GM03348 (cell line): ENCODE measurements at places on chromosomes 2 and 18.
A peak's percentile ranks its signal among the peaks of the same experiment; 100 is the strongest.

GRCh38 chr2:133817680-133818566 is 249.7 kb upstream of the NCKAP5 start:
- peak; percentile 85 for DNase-seq

DNA sequence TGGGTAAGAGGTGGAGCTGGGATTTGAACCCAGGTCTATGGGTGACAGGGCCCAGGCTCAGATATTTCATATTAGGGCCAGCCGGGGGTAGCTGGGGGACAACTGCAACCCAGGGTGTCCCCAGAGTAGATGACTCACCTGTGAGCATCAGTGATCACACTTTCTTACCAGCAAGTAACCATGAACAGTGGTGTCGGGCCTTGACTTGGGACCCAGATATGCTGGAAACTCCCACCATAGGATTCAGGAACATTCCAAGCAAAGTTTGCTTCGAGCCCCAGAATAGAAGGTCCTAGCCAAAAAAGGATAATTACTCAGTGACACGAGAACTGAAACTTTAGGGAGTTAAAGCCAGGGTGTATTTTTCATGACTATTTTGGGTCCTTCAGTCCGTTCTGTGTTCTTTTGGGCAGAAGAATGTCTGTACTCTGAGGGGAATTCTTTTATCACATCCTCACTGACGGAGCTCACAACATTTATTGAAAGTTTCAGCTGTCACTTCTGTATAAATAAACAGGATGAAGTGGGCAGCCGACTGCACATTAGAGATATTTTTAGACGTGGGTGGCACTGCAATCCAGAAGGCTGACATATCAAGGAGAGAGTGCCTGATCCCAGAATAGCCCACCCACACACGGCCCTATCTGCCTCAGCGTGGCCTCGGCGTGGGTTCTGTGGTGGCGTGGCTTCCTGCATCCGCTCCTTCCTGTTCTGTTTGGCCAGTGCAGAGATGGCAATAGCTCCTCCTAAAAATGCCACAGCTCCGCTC is 45.6 kb downstream of the RAMP1 start:
- peak; percentile 80 for DNase-seq

DNA sequence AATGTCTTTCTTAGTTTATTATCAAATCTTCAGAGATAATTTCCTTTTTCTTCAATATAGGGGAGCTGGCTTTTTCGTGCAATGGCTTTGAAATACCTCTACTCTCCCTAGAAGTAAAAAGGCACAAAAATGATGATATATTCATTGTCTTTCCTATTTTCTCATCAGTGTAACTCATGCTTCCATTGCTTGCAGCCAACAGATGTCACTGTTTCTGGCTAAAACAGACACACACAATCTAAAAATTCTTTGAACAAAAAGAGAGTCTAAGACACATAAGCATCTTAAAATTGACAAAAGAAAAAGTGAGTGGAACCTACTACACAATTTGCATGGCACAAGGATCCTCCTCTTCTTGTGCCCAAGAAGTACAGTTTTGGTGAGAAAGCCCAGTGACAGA is 448.7 kb upstream of the VRK2 start:
- DNase-seq, result no peak

- peak; percentile 90 for DNase-seq
These were observed 18.4 kb upstream of the SLC20A1 start for GRCh38 chr2:112627060-112628040.

GRCh38 chr2:168658706-168659105 is 143.7 kb upstream of the NOSTRIN start:
- no peak for DNase-seq

DNA sequence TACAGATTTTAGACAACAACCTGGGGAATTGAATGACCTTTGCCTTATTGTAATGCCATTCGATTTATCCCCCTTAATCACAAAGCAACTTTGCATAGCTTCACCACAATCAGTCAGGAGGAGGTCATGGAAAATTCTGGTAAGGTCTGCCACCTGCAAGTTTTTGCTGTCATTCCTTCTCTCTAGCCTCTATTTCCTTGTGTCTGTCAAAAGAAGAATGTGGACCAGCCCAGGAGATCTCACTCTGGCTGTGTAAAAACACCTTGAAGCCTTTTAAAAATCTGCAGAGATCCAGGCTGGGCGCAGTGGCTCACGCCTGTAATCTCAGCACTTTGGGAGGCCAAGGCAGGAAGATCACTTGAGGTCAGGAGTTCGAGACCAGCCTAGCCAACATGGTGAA is 74.1 kb upstream of the BZW1 start:
- DNase-seq, result no peak

- DNase-seq, result no peak
These were observed 242.2 kb downstream of the LOXHD1 start for GRCh38 chr18:46414863-46415262.

DNA sequence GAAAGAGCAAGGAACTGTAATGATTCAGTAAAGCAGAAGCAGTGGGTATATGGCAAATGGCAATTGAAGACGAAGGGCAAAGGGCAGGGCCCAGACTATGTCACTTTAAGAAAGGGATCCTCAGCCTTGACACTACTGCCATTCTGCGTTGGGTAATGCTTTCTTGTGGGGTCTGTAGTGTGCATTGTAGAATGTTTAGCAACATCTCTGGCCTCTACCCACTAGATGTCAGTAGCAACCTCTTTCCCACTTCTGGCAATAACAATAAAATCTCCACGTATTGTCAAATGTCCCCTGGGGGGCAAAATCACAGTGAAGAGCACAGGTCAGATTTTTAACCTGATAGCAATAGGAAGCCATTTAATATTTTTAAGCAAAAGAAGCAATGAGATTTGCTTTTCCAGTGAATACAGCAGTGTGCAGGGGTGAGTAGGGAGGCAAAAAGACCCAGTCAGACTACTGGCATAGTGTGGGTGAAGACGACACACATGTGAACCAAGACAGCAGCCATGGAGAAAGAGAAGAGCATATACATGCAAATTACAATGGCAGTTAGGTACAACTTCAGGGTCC is 209.5 kb downstream of the DYM start:
- peak; percentile 13 for DNase-seq

- peak; percentile 77 for DNase-seq
These were observed 255.4 kb upstream of the CHAC2 start for GRCh38 chr2:53512071-53512826.

DNA sequence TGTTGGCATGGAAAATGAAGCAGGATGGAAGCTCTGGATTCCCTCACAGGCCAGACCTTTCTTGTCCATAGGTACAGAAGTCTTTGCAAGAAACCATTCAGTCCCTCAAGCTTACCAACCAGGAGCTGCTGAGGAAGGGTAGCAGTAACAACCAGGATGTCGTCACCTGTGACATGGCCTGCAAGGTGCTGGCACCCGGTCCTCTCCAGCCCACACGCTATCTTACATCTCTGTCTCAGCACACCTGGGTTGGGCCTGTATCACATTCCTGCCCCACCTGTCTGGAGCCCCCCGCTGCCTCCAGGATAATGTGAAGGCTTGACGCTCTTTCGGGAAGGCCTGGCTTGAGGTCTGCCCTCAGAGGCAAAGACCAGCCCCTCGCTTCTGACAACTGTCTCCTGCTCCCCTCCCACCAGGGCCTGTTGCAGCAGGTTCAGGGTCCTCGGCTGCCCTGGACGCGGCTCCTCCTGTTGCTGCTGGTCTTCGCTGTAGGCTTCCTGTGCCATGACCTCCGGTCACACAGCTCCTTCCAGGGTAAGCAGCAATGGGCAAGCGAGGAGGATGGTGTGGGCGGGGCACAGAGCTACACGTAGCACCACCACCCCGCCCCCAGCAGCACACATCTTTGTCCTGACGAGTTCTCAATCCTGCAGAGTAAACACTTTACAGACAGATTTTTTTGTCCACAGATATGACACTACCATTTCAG is 6.0 kb downstream of the TMEM214 start:
- no peak for DNase-seq

DNA sequence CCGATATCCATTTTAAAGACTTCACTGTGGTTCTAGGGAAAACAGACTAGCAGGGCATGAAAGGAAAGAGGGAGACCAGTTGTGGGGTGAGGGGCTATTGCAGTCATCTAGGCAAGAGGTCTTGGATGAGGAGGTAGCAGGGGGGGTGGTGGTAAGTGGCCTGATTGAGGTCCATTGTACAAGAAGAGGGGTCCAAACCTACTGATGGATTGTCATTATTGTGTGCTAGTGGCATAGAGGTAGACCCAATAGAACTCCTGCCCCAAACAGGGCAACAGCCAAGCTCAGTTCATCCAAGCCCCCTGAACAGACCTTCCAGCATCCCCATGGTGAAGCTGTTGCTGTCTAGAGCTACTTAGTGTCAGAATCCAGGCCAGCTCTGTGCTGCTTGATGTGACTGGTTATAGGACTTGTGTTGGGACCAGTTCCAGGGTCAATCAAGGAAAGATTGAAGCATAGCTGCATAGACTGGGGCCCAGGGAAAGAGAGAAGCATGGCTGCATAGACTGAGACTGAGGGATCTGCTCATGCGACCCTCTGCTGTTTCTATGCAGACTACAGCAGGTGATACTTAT is 7.0 kb downstream of the ASAP2 start:
- no peak for DNase-seq

DNA sequence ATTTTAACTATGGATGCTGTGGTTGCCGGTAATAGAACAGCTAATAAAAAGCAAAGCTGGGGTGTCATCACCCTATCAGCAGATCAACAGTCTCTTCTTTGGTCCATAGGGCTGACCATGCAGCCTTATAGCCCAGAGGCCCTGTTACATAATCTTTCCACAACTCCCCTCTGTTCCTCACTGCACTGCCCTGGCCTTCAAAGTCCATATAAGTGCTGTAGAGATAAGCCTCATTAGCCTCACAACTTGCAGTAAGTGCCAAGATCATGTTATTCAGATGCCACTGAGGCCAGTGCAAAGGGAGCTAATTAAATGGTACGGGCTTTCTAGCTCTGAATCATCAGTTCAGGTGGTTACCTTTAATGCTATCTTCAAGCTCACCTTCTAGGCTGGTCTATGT is 89.7 kb upstream of the CXCR4 start:
- DNase-seq, result no peak

DNA sequence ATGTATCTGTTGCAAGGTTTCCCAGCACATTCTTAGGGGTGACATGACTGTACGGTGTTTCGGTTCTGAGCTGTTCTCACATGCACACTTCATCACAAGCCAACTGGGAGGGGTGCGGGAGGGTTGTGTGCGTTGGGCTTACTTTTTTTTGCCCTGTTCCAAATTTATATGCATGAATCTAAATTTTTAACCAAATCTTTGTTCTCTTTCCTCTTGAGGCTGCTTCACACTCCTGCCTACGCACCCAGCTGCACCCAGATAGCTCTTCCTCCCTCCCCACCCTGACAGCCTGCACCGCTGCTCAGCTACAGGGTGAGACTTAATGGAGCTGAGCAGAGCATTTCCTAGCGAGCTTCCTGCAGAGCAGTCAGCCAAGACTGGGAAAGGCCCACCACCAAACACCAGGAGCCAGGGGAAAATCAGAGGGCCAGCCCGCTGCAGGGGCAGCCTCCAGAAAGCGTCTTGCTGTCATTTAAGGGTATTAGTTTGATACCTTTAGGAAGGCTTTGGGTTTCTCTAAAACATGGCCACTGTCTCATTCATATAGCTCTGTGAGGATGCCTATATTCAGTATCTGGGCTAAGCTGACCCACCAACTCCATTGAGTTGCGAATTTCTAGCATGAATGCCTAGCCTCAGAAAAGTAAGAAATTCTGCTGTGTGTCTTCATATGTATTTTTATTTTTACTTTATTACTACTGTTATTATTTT is 84.5 kb downstream of the POU3F3 start:
- no peak for DNase-seq

- peak; percentile 76 for DNase-seq
These were observed 471.9 kb upstream of the TNP1 start for GRCh38 chr2:217331523-217332416.

DNA sequence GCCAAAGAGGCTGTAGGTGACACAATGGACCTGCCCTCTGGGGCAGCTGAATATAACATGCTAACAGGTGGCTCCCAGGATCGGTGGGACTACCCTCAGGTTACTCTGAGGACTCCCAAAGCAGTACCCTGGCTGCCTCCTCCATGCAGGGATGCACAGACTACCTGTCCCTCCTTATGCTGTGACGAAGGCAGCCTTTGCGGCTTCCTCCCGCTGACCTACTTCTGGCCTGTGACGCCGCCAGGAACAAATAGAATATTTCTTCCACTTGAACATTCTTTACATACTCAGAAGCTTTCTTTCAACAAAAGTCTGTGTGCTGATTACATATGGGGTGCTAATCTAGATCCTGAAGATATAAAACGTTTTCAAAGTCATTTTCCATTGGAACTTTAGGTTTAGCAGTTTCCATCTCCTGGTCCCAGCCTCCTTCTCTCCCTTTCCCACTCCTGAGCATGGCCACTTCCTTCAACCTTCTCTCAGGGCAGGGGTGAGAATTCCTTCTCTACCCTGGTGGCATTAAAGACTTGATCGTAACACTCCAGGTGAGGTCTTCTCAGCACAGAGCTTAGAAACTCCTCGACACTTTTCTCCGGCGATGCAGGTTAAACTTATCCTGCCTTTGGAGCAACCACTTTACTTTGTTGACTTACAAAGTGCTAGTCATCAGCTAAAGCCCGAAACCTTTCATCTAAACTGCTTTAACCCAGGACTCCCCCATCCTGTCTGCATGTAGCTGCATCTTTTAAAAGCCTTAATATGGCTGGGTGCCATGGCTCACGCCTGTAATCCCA is 58.9 kb upstream of the STK17B start:
- no peak for DNase-seq

- no peak for DNase-seq
These were observed 1.6 kb upstream of the RBM45 start for GRCh38 chr2:178110681-178111080.

DNA sequence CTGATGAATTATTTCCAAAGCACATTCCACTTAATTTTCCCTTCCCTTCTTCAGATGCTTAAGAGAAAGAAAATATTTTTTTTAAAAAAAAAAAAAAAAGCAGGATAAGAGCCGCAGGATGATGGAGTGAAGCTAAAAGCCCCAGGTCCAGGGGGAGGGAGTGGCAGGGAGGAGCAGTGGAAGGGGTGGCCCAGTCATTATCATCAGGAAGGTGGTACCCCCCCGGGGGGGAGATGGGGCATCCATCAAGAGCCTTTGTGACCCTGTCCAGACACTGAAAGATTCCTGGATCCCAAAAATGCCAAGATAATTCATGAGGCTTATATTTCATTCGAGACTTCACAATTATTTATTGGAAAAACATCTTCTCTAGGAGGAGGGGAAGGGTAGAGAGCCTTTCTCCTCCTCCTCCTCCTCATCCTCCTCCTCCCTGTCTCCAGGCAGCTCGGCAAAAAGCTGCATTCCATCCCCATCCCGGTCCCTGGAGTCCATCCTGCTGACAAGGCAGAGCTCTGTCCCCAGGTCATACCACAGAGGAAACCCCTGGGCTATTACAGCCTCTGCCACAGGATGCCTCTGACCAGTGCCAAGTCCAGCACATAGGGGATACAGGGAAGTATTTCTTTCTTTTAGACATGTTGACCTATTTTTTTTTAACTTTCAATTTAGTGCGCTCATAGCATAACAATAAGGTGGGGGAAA is 125.3 kb downstream of the TWIST2 start:
- peak; percentile 78 for DNase-seq

GRCh38 chr2:64644458-64645382 is 9.0 kb downstream of the SERTAD2 start:
- DNase-seq, result peak; percentile 88

GRCh38 chr2:240434728-240435456 is 571 bp upstream of the GPC1 start:
- DNase-seq, result peak; percentile 99
